ENCODE measurements at places on chromosomes 16 and 17.

DNA sequence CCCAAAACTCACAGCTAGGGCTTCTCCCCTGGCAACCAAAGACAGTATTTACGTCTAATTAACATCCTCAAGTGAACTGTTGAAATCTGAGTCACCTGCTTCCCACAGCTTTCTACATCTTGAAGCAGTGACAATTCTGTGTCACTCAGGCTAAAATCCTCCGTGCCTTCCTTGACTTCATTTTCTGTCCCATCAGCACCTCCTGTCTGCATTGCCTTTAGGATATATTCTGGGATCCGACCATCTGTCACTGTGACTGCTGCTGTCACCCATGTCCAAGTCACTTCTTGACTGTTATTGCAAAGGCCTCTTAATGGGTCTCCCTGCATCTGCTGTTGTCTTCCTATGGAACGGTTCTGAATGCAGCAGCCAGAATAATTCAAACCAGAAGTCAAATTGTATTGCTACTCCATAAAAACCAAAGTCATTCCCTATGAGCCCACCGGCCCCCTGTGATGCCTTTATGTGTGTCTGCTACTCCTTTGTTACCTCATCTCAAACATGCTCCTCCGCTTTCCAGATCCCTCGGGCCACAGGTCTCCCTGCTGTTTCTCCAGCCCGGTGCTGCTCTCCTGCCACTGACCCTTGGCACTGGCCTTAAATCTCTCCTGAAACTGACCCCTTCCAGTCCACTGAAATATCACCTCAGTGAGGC lies 56.9 kb downstream of the WWP2 start:
- DNase-seq = no peak

DNA sequence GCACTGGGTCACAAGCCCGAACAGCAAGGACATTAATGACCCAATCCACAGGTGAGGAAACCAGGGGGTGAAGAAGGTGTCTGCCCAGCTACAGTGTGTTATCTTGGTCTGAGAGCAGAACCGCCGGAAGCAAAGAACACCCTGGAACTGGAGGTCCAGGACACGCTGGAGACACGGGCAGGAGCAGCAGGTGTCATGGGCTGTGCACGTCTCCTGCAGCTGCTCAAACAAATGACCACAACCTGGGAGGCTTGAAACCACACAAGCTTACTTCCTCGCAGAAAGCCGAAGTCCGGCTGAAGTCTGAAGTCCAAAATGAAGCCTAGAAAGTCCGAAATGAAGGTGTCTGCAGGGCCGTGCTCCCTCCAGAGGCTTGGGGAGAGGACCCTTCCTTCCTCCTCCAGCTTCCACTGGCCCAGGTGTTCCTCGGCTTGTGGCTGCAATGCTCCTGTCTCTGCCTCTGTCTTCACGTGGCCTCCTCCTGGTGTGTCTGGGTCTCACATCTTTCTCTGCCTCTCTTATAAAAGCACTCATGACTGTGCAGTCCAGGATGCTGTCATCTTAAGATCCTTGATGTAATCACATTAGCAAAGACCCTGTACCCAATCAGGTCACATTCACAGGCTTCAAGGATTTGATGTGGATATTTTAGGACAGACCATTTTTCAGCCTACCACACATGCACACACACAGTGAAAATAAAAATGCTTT lies 351.2 kb downstream of the C16orf95 start:
- DNase-seq = no peak

DNA sequence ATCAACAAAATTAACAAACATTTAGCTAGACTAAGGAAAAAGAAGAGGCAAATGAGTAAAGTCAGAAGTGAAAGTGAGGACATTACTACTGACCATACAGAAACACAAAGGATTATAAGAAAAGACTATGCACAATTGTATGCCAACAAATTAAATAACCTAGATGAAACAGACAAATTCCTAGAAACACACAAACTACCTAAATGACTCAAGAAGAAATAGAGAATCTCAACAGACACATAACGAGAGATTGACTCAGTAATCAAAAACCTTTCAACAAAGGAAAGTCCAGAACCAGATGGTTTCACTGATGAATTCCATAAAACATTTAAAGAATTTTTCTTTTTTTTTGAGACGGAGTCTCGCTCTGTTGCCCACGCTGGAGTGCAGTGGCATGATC lies 35.7 kb upstream of the MYLK3 start:
- no peak for DNase-seq

DNA sequence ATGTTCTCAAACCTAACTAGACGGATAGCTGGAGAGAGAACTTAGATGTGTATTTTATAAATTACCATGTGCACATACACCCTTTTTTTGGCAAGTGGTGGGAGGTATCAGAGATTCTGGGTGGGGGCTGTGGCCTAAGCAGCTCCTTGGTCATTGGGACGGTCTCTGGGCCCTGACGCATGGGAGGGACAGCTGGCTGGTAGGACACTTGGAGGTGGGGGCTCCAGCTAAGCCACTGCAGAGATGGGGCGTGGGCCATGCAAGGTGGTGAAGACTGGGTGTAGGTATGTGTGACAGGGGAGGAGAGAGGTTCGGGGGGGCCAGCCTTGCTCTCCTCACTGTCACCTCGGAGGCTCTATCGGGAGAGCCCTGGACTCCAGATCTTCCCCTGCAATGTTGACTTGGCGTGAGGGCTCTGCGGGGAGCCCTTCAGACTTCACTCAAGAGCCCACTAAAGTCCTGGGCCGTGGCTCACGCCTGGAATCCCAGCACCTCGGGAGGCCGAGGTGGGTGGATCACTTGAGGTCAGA lies 17.1 kb downstream of the C1QTNF1 start:
- no peak for DNase-seq

GRCh38 chr17:2892305-2892971 lies 96.2 kb downstream of the RAP1GAP2 start:
- DNase-seq = no peak

- no peak for DNase-seq
Observed at GRCh38 chr17:66230922-66231591, 1.8 kb upstream of the APOH start.
